ENCODE measurements at places on chromosomes 4 and X.

DNA sequence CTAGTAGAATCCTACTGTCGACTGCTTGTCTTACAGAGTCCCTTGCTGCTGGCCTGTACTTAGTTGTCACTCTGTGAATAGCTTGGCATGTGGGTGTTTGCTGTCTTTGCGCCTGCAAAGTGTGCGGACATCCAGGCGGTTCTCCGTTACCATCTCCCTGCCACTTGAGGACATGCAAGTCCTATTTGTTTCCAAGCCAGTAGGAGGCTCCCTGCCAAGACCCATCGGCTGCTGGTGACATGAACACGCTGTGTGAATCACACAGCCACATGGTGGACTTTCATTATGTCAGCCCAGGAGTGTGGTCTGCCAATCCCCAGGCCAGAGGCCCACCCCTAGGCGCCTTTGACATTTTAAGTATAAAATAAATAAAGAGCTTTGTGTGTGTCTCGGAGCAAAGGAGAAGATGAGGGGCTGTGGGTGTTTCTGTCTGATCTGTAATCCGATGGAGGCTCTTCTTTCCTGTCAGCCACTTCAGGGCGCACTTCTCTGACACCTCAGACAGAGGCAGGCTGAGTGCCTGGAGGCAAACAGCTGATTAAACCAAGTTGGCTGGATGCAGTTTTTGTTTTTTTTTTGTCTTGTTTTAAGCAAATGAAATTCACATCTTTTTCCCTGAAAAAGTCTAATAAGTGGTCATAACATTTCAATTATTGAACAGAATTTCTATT is 51.5 kb downstream of the ALPK1 start:
- no peak for DNase-seq

DNA sequence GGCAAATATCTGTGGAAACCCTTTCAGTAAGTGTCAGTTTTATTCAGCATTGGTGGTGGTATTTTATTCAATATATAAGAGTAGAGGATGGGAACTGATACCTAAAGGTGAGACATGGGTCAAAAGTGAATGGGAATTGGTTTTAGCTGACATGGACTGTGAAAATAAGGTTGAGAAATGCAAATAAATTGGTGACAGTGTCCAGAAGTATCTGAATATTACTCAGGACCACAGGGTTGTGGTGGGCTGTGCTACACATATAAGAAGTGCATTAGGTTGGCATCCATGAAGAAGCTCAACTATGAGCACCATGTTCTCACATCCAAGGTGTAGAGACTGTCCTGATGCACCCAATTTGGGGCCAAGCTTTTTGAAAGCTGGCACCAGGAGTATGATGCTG is 45.0 kb downstream of the ETDC start:
- no peak for DNase-seq

DNA sequence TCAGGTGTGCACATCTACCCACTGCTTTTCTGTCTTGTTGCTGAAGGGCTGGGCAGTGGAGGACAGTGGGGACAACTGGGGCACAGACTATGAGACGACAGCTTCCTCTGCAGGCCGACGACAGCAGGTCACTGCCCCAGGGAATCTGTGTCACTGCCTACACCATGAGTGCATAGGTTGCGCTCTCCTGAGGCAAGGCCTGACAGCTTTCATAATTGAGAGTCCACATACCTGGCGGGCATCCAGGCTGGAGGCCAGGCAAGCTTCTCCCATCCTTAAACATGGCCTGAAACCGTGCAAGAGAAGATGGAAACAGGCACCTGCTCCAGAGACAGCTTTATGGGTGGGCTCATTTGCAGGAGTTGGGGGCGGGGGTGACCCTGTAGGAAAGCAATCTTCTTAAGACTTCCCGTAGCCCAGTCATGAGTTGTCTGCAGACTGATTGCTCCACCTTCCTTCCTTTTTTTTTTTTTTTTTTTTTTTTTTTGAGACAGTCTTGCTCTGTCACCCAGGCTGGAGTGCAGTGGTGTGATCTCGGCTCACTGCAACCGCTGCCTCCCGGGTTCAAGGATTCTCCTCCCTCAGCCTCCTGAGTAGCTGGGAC is 2.9 kb downstream of the ANOS1 start:
- DNase-seq, result no peak

- no peak for DNase-seq
These were observed 118.4 kb upstream of the WDR17 start for GRCh38 chr4:175947117-175947722.

GRCh38 chrX:29662759-29663503 is 552.4 kb upstream of the MAGEB2 start:
- DNase-seq, result no peak

GRCh38 chr4:188012426-188012945 is 16.9 kb downstream of the ZFP42 start:
- DNase-seq, result no peak

GRCh38 chrX:1582686-1583437 is 8.5 kb upstream of the AKAP17A start:
- peak; percentile 37 for DNase-seq

DNA sequence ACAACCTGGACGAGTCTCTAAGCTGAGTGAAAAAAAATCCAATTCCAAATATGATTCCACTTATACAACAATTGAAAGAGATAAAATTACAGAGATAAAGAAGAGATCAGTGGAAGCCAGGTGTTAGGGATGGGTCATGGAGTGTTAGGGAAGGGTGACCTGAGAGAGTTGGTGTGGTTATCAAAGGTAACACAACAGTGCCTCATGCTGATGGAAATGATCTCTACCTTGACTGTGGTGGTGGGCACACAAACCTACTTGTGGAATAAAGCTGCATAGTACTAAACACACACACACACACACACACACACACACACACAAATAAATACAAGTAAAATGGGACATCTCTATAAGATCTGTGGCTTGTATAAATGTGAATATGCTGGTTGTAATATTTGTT is 26.0 kb downstream of the BEND2 start:
- DNase-seq, result no peak

GRCh38 chr4:183988874-183989273 is 83.8 kb downstream of the STOX2 start:
- DNase-seq, result no peak

DNA sequence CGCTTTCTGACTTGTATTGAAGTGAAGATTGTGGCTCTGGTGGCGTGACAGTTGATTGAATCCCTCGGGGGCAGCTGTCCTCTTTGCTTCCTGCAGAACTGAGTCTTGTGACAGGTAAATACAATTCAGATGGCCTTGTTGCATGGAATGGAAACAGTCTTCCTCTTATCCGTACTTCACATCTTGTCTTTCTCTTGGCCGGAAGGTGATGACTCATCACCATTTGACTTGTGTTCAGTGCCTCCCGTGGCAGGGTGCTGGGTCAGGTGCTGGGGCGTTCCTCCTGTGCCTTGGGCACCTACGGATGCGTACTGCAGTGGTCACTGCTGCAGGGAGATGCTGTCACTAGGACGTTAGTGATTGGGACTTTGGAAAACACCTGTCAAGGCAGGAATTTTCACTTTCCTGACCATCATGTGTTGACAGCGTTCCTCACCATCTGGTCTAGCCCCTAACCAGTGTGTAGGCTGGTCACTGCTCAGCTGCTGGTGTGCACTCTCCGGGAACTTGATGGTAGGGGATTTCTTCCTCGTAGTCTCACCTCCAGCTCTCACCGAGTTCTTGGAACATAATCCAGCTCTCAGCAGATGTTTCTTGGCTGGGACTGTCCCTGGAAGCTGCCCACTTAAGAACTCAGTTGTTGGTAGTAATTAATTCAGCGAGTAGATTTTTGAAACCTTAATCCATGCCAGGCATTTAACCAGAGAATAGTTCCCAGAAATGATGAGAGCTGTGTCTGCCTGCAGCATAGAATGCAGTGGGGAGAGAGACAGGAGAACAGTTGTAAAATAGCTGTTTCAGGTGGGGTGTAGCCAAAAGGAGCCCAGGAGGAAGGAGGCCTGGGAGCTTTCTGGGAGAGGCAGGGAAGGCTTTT is 7.2 kb downstream of the TBC1D14 start:
- DNase-seq, result peak; percentile 42

- DNase-seq, result no peak
These were observed 23.0 kb upstream of the RADX start for GRCh38 chrX:106588801-106589200.

- DNase-seq, result no peak
These were observed 101.4 kb downstream of the AFAP1 start for GRCh38 chr4:7838136-7838782.

DNA sequence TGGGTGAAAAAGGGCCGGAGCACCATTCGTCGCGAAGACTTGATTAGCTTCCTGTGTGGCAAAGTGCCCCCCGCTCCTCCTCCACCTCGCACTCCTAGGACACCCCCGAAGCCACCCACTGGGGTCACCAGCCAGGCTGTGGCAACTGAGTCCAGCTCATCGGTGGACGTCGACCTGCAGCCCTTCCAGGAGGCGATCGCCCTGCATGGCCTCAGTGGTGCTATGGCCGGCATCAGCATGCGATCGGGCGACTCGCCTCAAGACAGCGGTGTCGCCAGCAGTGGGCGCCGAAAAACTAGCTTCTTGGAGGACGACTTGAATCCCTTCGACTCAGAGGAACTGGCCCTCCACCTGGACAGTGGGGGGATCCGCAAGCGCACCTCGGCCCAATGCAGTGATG is 126.8 kb upstream of the CXorf66 start:
- no peak for DNase-seq

- no peak for DNase-seq
These were observed 99.7 kb downstream of the FIP1L1 start for GRCh38 chr4:53477038-53477565.

GRCh38 chr4:83022724-83023450 is 12.1 kb upstream of the COPS4 start:
- no peak for DNase-seq

DNA sequence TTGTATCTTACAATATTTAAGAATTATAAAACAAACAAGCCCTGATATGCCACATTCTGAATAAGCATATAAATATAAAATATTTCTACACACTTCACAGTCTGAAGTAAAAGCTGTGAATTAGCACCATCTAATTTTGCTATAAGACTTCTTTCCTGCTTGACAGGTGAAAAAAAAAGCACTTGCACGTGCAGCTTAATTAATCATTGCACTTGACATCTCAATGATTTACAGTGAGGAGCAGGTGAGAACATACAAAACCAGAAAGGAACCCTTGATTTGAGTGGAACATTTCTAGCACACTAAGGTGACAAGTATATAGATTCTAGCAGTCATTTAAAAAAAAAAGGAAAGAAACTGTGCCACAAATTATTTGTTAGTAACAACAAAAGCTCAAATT is 47.9 kb downstream of the CHIC2 start:
- no peak for DNase-seq

- no peak for DNase-seq
These were observed 282.2 kb upstream of the SLIT2 start for GRCh38 chr4:19969492-19969891.

DNA sequence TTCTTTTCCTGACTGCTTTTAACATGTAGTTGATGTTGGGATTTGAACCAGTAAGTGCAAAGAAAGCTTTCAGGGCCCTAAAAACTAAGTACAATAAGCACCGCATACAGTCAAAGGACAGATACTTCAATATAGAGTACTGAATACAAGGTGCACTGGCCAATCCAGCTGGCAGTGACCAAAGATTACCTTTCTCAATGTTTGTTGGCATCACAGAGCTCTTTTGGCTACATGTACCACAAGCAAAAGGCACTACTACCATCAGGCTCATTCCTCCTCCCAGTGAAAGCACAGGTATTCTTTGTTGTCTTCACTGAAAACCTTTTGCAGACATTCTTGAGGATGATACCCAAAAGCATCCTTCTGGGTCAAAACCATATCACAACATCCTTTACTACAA is 65.2 kb upstream of the ZCCHC13 start:
- no peak for DNase-seq

- DNase-seq, result no peak
These were observed 45.3 kb downstream of the MMRN1 start for GRCh38 chr4:89939994-89940393.

DNA sequence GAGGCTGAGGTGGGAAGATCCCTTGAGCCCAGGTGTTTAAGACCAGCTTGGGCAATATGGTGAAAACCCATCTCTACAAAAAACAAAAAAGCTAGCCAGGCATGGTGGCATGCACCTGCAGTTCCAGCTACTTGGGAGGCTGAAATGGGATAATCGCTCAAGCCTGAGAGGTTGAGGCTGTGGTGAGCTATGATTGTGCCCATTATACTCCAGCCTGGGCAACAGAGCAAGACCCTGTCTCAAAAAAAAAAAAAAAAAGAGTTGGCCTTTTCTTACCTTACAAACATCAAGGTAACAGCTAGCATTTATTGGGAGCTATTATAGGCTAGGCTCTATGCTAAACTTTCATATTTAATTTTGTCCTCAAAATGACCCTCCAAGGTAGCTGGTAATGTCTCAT is 43.4 kb downstream of the PTTG2 start:
- DNase-seq, result no peak

DNA sequence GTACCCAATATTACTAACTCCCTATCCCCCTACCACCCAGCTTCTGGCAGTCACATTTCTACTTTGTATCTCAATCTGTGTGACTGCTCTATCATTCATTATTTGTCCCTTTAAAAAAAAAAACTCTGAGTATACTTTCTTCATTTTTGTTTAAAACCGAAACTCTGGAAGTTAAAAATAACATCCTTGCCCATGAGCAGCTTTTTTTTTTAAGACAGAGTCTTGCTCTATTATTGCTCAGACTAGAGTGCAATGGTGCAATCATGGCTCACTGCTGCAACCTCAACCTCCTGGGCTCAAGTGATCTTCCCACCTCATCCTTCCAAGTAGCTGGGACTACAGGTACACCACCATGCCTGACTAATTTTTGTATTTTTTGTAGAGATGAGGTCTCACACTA is 15.8 kb downstream of the UBE2K start:
- no peak for DNase-seq

- no peak for DNase-seq
These were observed 154.9 kb downstream of the PARM1 start for GRCh38 chr4:75087865-75088264.

DNA sequence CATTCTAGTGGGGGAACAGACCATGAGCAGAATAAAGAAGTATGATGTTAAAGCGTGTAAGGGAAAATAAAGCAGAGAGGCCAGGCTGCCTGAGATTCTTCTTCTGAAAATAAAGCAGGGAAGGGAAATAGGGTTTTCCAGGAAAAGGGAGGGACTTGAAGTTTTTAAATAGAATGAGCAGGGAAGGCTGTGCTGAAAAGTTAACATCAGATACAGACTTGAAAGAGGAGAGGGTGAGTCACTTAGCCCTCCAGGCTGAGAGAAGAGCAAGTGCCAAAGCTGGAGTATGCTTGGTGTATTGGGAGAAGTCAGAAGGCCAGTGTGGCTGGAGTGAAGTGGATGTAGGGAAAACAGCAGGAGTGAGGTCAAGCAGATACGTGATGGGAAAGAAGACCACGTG is 10.0 kb upstream of the PLK4 start:
- no peak for DNase-seq

DNA sequence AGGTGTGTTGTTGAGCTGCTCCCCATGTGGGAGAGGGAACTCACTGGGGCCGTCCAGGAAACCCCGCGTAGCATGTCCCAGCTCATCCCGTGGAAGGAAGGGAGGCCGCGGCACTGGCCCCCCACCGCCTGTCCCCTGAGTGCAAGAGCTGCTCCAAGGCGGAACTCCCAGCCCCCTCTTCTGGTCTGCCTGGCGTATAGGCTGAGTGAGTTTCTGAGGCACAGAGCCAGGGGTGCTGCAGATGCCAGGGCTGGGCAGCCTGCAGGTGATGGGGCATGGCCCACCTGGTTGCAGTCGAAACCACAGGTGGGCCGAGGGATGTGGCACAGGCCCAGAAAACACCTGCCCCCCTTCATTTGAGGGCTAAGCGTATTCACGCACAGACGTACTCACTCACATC is 49.6 kb downstream of the ABLIM2 start:
- no peak for DNase-seq
